ENCODE measurements at places on chromosomes 11 and 22.

GRCh38 chr11:46694072-46694471 lies 6.3 kb downstream of the ARHGAP1 start:
- no peak for DNase-seq

GRCh38 chr22:25900880-25901279 lies 158.9 kb downstream of the MYO18B start:
- peak; percentile 27 for DNase-seq

GRCh38 chr22:35598396-35598710 lies 18.8 kb downstream of the MB start:
- DNase-seq = no peak

- DNase-seq = peak; percentile 83
Measured at GRCh38 chr22:50185375-50186087, at the start of gene TRABD. Gene TRABD (plus strand): TSS chr22:50185913. CDS start chr22:50193061, 7,148 bp downstream.

DNA sequence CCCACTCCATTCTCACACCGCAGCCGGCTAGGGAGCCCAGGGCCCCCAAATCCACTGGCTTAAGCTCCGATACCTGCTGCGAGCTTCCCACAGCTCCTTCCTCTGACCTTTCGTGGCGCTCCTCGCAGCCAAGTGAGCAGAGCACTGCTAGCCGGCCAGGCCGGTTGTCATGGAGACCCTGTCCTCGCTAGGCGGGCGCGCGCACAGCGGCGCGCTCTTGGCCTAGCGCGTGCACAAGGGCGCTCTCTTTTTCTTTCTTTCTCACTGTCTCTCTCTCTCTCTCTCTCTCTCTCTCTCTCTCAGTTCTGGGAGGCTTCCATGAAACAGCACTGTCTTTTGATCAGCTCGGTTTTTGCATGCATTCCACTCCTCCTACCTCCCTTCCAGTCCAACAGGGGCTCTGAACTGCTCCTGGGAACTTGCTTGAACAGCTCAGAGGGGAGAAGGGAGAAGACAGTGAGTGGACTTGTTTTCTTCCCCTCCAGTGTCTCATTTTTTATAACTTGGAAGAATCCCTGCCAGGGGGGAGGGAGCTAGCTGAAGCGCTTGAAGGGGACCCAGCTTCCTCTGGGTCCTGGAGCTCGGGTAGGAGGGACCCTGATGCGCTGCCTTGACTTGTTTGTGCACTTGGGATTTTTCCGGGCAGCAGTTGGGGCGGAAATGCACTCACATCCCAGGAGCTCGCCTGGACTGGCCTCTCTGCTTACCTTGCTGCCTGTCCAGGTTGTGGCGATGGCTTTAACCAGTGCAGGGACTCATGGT lies 100.3 kb upstream of the AKIP1 start:
- peak; percentile 87 for DNase-seq

GRCh38 chr11:117337076-117337475 lies 9.4 kb downstream of the CEP164 start:
- DNase-seq = no peak

DNA sequence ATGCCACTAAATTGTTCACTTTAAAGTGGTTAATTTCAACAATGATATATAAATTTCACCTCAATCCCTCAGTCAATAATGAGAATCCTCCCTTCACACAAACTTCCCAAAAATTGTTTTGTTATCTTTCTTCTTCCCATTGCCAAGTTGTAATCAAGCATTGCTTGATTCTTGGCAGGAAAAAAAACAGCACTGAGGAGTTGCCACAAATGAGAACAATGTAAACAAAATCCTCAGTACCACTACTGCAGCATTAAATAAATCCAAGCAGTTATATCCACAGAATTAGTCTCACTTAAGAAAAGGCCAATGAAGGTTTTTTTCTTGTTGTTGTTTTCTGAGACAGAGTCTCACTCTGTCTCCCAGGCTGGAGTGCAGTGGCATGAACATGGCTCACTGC lies 38.2 kb downstream of the FAM168A start:
- no peak for DNase-seq

- DNase-seq = no peak
Measured at GRCh38 chr22:17917490-17917983, 106.8 kb downstream of the MICAL3 start.

- DNase-seq = no peak
Measured at GRCh38 chr11:123303924-123304323, 108.9 kb upstream of the CLMP start.

DNA sequence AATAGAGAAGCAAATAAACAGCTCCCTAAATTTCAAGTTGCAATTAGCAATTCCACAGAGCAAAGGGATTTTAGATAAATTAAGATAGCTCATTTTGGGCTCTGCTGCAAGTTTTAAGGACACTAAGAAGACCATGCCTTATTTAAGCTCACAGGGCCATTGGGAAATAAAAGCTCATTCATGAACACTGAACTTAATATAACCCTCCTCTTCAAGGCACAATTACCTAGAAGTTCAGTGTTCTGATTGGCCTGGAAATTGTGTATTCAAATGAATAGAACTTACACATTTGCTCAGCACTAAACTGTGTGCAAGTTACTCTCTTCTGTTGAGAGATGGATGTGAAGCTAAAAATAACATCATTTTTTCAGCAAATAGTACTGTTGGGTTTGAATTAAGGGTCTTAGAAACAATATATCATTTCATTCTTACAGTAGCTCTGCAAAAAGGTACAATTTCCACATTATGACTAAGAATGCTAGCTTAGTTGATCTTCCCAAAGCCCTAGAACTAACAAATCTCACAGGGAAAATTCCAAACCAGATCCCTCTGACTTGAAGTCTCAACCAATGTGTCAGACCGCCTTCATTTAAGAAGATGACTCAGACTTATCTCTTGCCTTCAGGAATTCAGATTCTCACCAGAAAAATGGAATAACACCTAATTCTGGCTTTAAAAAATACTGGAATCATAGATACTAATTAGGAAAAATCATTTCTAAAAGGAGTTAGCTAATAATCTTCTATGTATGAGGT lies 87.4 kb upstream of the LRRC55 start:
- DNase-seq = peak; percentile 50

- no peak for DNase-seq
Measured at GRCh38 chr11:8230178-8230859, 33.4 kb downstream of the LMO1 start.

DNA sequence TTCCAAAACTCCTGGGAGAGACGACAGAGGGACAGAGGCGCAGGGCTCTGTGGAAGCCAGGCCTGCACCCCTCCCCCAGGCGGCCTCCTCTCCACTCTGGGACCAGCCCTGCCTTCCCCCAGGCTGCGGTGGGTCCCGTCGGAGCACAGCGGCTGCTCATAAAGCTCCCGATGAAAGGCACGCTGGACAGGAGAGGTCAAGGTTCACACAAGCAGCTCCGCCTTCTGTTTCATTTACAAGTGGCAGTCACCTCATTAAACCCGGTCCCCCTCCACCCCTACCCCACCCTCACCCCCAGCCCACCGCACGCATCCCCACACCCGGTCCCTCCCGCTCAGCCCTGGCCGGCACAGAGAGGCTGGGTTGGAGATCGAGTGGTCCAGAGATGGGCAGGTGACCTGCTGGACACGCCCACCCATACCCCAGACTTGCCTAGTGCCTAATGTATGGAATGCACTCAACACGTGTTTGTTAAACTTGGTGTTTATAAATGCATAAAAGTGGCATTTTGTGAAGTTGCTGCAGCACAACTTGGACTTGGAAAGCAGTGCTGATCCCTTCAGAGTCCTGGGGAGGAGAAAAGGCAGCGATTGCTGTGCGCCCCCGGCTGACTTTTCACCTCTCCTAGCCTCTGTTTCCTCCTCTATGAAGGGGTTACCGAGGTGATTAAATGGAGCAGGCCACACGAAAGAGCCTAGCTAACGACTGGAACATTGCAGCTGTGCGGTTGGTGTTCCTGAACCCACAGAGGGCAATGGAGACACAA lies 26.0 kb downstream of the RPUSD4 start:
- no peak for DNase-seq

DNA sequence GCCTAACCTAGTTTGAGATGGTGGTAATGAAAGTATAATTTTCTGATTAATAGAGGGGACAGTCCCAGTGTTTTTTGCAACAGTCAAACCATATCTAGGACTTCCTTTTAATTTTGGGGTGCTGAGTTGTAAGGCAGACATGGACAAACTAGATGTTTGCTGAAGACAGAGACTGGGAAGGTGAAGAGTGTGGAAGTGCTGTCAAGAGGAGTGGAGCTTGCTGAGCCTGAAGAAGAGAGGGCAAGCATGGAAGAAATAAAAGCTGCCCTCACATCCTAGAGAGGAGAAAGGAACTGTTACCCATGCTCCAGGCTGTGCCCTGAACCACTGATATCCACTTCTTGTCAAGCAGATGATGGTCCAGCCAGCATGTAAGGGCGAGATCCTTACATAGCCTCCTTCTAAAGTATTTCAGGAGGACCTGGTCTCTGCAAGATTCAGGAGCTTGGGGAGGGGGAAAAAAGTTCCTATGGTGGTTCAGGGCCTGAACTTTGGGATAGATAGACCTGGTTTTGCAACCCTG lies 51.4 kb downstream of the PRR5L start:
- no peak for DNase-seq

GRCh38 chr11:46969379-46969778 lies 32.8 kb downstream of the CSTPP1 start:
- no peak for DNase-seq

DNA sequence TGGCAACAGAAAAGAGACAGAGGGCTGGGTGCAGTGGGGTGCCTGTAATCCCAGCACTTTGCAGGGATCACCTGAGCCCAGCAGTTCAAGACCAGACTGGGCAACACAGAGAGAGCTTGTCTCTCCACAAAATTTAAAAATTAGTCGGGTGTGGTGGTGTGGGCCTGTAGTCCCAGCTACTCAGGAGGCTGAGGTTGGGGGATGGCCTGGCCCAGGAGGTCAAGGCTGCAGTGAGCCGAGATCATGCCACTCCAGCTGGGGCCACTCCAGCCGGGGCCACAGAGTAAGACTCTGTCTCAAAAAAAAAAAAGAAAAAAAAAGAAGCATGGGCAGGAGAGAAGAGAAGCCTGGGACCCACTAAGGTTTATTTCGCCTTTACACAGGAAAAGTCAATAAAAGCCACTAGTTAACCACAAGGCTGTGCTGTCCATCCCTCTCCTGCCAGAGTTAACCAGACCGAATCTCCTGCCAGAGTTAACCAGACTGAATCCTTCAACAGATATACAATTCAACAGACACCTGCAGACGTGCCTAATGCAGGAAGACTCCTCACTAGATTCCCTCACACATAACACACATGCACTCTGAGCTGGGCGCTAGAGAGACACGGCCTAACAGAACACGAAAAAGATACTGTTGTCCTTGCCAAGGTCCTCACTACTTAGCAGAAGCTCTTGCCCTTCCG lies 29.8 kb downstream of the MICAL3 start:
- DNase-seq = no peak

DNA sequence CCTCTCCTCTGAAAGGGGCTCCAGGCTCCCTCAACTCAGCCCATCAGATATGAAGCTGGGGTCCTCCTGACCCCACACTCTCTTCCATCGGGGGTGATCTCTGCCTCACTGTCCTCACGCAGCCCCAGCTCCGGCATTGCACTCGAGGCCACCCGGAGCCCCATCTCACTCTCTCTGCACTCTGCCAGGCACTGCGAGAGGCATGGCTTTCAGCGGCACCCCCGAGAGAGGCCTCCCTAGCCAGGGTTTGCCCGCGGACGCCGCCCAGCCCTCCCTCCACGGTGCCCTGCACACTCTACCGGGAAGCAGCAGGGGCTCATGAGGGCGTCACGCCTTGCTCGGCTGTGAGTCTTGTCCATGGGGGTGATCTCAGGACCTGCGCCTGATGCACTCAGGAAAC lies 436.2 kb downstream of the BRD1 start:
- no peak for DNase-seq

DNA sequence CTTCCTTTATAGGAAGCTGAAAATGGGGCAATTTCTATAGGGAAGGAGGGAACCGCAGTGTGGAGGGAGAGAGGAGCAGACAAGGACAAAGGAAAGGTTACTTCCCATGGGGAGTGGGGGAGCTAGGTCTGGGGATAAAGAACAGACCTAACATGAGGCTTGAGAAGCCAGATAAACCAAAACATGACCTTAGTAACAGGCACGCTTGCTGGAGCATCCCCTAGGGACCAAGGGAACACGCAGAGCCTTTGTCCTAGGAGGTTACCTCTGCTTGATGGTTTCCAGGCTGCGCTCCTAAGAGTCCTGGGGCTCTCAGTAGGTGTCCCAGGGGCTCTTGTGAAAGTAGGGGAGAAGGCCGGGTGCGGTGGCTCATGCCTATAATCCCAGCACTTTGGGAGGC lies 271.4 kb upstream of the NCAM1 start:
- no peak for DNase-seq

DNA sequence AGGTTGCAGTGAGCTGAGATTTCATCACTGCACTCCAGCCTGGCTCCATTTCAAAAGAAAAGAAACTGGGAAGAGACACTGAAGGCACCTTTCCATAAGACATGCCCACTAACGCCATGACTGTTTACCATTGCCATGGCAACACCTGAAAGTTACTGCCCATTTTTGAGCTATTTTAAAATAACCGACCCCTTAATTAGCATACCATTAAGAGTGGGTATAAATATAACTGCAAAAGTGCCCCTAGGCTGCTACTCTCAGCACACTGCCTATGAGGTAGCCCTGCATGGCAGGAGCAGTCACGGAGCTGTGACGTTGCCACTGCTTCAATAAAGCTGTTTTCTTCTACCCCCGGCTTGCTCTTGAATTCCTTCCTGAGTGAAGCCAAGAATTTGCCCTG lies 9.9 kb upstream of the RNASEH2C start:
- no peak for DNase-seq

Measured in LHCN-M2 (cell line).